WTC11 (cell line): ENCODE measurements at places on chromosomes 6 and 20. TPM values are rescaled to one million over a fixed set of nuclear protein-coding genes. Genes with fewer than 3 reads are reported as not detected.

The CD109 gene
- 3.5 to 4.5 TPM (median 4.0 TPM) in 3 replicates for total RNA-seq

The COX7A2 gene
- 465 to 500 TPM (median 472 TPM) in 3 replicates for total RNA-seq

The BPIFA2 gene
- not detected in 3 replicates for total RNA-seq

GRCh38 chr6:33869826-33870423 is 66.1 kb upstream of the MLN start:
- peaks cover 22% of the 10 kb centered on the region for H3K4me1 ChIP-seq
- H3K36me3 ChIP-seq: no peaks in the 10 kb centered on the region
- no peak overlapping the region for H3K27ac ChIP-seq
- DNase-seq: peak; percentile 36
- H3K4me3 ChIP-seq: no peak overlapping the region

The KIAA1586 gene
- total RNA-seq: 17.2 to 20.6 TPM (median 17.6 TPM) in 3 replicates

- H3K4me3 ChIP-seq: no peak overlapping the region
- no peak for DNase-seq
Observed at GRCh38 chr6:6595952-6596351, 7.4 kb downstream of the LY86 start.

The MAK gene
- total RNA-seq: 0.07 to 0.21 TPM (median 0.16 TPM) in 3 replicates

GRCh38 chr6:93571346-93571745 is 152.0 kb upstream of the EPHA7 start:
- H3K4me3 ChIP-seq: no peak overlapping the region
- H3K27ac ChIP-seq: no peak overlapping the region
- no peaks in the 10 kb centered on the region for H3K27me3 ChIP-seq

DNA sequence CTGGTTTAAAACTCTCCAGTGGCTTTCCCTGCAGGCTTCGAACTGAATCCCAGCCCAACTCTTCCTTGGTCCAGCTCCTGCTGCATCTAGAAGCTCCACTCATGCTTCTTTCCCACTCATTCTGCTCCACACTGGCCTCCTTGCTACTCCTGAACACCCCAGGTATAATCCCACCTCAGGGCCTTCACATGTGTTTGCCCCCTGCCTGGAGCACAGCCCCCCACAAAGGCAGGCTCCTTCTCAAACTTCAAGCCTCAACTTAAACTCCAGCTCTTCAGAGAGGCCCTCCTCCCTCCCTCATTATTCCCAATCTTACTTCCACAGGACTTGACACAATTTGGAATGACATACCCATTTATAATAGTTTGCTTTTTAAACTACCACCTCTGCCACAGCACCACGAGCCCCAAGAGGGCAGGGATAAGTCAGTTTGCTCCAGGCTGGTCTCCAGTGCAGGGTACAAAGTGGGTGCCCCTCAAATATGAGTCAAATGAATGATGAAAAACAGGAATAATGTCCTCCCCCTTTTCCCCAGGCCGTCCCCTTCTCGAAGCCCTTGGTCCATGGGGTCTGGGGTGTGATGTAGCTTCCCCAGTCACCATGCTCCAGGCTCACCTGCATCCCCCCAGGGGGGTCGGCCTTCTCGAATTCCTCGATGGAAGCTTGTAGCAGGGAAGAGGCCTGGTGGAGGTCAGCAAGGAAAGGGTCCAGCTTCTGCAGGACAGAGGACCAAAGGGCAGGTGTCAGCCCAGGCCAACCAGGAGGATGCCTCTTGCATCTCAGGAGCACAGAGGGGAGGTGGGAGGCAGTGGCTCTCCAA is 37.4 kb downstream of the KIAA1755 start:
- no peak for DNase-seq
- H3K4me3 ChIP-seq: no peak overlapping the region
- H3K27me3 ChIP-seq: no peaks in the 10 kb centered on the region; the same call in 1 of the 2 replicates
- H3K36me3 ChIP-seq: no peaks in the 10 kb centered on the region
- H3K4me1 ChIP-seq: peaks cover under 1% of the 10 kb centered on the region; the same call in 1 of the 2 replicates

GRCh38 chr6:19167251-19167650 is 669.9 kb upstream of the ID4 start:
- H3K27ac ChIP-seq: no peak overlapping the region
- H3K4me3 ChIP-seq: no peak overlapping the region
- peaks cover 7% of the 10 kb centered on the region for H3K4me1 ChIP-seq
- no peak for DNase-seq
- no peaks in the 10 kb centered on the region for H3K36me3 ChIP-seq

GRCh38 chr20:38059832-38060231 is 26.3 kb downstream of the RPRD1B start:
- no peaks in the 10 kb centered on the region for H3K27me3 ChIP-seq
- DNase-seq: no peak
- H3K27ac ChIP-seq: no peak overlapping the region
- H3K36me3 ChIP-seq: peaks cover 33% of the 10 kb centered on the region
- no peaks in the 10 kb centered on the region for H3K4me1 ChIP-seq

The CTAGE9 gene
- total RNA-seq: 0.09 TPM in 1 of 3 replicates, not detected in the others

- H3K36me3 ChIP-seq: peaks cover 16% of the 10 kb centered on the region; the same call in 1 of the 2 replicates
- H3K27me3 ChIP-seq: no peaks in the 10 kb centered on the region
- DNase-seq: no peak
- peaks cover 20% of the 10 kb centered on the region for H3K4me1 ChIP-seq
Observed at GRCh38 chr6:155273431-155273830, 9.6 kb downstream of the CLDN20 start.

The MACROD2 gene
- total RNA-seq: 3.0 to 4.1 TPM (median 3.5 TPM) in 3 replicates

GRCh38 chr6:49415358-49415757 is 47.7 kb downstream of the MMUT start:
- peaks cover 1% of the 10 kb centered on the region; the same call in 1 of the 2 replicates for H3K4me1 ChIP-seq
- no peaks in the 10 kb centered on the region for H3K27me3 ChIP-seq
- no peak overlapping the region for H3K4me3 ChIP-seq
- no peaks in the 10 kb centered on the region for H3K36me3 ChIP-seq
- no peak for DNase-seq
- H3K27ac ChIP-seq: no peak overlapping the region

- H3K27me3 ChIP-seq: no peaks in the 10 kb centered on the region; the same call in 1 of the 2 replicates
- no peak overlapping the region for H3K4me3 ChIP-seq
- no peaks in the 10 kb centered on the region for H3K36me3 ChIP-seq
Observed at GRCh38 chr6:53692172-53692571, 26.6 kb upstream of the KLHL31 start.

GRCh38 chr6:15368186-15368585 is 122.3 kb downstream of the JARID2 start:
- no peak overlapping the region for H3K4me3 ChIP-seq
- DNase-seq: no peak
- no peaks in the 10 kb centered on the region for H3K27me3 ChIP-seq
- no peaks in the 10 kb centered on the region for H3K36me3 ChIP-seq
- 0 out of 2 replicates have a peak overlapping the region, but pooled peaks have one; percentile 9 for H3K27ac ChIP-seq
- H3K4me1 ChIP-seq: peaks cover 26% of the 10 kb centered on the region

The HNF4A gene
- 0.15 to 0.37 TPM (median 0.21 TPM) in 3 replicates for total RNA-seq

The C20orf141 gene
- total RNA-seq: not detected in 3 replicates

DNA sequence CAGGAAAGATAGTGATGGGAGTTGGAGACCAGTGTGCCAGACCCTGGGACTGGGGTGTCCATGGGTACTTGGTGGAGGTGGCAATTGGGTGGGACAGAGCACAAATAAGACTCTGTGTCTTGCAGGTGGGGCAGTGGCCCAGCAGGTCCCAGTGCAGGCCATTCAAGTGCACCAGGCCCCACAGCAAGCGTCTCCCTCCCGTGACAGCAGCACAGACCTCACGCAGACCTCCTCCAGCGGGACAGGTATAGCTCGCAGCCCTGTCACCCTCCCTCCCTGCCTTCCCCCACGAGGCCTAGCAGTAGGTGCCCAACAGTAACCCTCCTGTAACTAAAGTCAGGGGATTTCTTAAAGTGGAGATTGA is 5.3 kb downstream of the SRF start:
- peaks cover 31% of the 10 kb centered on the region for H3K4me1 ChIP-seq
- peaks cover 8% of the 10 kb centered on the region for H3K27me3 ChIP-seq
- H3K4me3 ChIP-seq: no peak overlapping the region

DNA sequence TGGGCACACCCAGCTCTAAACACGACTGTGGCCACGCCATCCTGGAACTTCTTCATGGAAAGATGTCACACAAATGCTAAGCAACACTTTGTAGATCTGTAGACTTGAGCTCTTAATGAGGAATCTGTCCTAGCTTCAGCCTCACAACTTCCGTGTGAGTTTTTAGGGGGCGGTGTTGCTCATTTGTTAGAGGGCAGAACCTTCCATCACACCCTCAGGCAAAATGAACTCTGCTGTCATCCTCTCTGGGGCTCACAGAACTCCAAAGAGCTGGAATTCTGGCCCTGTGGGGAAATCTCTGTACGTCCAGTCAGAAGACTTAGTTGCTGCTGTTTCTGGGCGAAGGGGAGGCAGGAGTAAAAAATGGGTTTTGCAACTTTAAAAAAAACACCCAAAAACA is 49.8 kb downstream of the NRN1 start:
- H3K36me3 ChIP-seq: no peaks in the 10 kb centered on the region
- H3K27me3 ChIP-seq: peaks cover 5% of the 10 kb centered on the region
- no peak for DNase-seq
- no peak overlapping the region for H3K27ac ChIP-seq

The GTSF1L gene
- total RNA-seq: not detected in 3 replicates

DNA sequence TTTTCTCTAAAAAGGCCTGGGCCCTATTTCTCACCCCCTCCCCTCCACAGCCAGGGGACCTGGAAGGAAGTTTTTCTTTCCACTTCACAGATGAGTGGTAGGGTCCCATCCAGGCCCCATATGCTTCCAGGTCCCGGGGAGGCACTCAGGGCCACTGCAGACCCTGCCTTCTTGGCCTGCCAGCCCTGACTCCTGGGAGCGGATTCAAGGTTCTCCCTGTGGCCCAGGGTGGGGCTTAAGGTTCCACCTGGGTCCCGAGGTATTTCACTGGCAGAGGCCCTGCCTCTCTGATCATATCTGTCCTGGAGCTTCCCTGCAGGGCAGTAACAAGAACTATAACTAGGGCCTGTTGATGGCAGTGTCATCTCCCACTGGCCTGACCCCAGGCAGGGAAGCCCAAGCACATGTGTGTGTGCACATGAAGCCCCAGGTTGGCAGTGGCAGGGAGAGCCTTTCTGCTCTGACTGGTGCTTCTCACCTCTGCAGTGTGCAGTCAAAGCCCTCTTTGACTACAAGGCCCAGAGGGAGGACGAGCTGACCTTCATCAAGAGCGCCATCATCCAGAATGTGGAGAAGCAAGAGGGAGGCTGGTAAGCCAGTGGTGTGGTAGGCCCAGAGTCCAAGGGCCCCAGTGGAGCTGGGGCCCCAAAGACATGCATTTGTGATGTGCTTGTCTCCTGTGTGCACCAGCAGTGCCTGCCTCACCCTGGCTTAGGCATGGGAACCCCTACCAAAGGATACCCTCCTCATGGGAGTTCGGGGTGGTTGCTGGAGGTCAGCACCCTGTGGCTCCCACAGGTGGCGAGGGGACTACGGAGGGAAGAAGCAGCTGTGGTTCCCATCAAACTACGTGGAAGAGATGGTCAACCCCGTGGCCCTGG is 31.2 kb downstream of the PLCG1 start:
- no peaks in the 10 kb centered on the region for H3K27me3 ChIP-seq
- H3K4me1 ChIP-seq: no peaks in the 10 kb centered on the region
- DNase-seq: no peak
- no peak overlapping the region for H3K4me3 ChIP-seq
- peaks cover 82% of the 10 kb centered on the region for H3K36me3 ChIP-seq

- peaks cover 71% of the 10 kb centered on the region for H3K36me3 ChIP-seq
- H3K27me3 ChIP-seq: peaks cover 23% of the 10 kb centered on the region
- H3K27ac ChIP-seq: no peak overlapping the region
- H3K4me3 ChIP-seq: no peak overlapping the region
- peak; percentile 17 for DNase-seq
- H3K4me1 ChIP-seq: no peaks in the 10 kb centered on the region
Observed at GRCh38 chr20:56249244-56249955, 868 bp downstream of the MC3R start.

DNA sequence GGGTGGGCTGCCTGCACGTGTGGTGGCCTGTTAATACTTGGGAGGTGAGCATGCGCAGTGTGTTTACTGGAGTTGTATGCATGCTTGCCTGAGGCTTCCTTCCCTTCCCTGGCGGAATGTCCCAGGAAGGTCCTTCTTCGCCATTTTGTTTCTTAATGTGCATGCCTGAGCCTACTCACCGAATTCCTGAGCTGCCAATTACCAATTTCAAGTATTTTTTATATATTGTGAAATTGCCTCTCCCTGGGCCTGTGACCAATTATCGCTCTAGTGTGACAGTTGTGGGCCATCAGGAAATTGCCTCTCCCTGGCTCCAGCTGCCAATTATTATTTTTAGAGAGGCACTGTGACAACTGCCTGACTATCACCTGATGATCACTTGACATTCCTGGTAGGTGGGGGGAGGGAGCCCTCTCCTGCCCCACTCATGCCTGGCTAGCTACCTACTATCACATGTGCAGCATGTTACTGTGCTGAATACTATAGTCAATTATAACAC is 70.0 kb downstream of the FAM50B start:
- peaks cover 6% of the 10 kb centered on the region for H3K27me3 ChIP-seq
- H3K27ac ChIP-seq: peak overlapping the region; percentile 23; the same call in 1 of the 2 replicates
- no peak overlapping the region for H3K4me3 ChIP-seq
- H3K4me1 ChIP-seq: peaks cover 33% of the 10 kb centered on the region
- DNase-seq: no peak

DNA sequence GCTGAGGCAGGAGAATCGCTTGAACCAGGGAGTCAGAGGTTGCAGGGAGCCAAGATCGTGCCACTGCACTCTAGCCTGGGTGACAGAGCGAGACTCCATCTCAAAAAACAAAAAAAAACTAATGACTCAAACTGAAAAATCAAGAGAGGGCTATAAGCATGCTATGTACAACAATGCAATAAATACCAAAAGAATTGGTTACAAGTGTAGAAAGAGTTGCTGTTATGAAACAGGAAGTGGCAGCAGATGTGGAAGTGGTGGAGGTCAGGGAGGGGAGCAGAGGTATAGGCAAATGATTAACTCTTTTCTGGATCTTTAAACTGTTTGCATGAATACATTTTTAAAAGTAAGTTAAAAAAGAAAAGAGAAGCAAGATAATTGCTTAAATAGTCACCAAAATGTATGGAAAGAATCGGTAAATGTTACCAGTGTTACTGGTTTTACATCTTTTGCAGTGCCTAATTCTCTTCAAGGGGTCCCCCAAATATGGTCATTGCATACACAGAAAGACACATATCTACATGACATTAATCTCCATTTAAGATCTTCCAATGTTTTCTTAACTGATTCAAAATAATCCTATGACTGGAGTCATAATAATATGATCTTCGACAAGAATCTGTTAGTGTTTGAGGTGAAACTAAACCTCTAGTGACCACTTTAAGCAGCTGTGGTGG is 15.0 kb downstream of the CALHM6 start:
- no peaks in the 10 kb centered on the region for H3K27me3 ChIP-seq
- H3K27ac ChIP-seq: no peak overlapping the region
- no peaks in the 10 kb centered on the region for H3K36me3 ChIP-seq
- H3K4me1 ChIP-seq: peaks cover 2% of the 10 kb centered on the region; the same call in 1 of the 2 replicates
- DNase-seq: no peak
- H3K4me3 ChIP-seq: no peak overlapping the region

The MROH8 gene
- total RNA-seq: 0.50 to 0.92 TPM (median 0.89 TPM) in 3 replicates

The CST5 gene
- not detected in 3 replicates for total RNA-seq

DNA sequence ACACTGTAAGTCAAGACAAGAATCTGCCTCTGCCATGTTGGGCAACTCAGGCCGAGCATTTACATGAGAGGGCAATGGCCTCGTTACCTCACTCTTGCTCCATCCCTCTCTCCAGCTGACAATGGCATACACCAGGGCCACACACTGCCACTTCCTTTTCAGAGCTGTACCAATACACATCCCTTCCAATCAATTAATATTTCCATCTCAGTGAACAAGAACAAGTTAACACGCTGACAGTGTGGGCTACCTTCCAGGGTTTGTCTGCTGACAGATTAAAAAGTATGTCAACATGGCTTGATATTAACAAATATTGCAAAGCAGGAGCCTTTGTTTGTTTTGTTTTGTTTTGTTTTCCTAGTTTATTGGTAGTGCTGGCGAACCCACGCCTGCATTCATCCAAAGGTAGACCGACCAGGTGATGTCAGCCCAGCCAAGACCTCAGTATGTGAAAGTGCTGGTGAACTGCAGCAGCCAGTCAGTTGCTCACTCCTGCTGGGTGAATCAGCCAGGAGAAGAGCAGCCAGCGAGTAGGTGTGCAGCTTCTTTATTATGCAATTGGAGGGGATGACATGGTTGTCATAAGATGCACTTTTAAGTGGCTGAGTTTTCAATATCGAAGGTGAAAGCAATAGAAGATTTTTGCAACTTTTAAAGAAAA is 487.3 kb upstream of the JARID2 start:
- H3K4me3 ChIP-seq: no peak overlapping the region
- H3K4me1 ChIP-seq: peaks cover 20% of the 10 kb centered on the region
- no peak for DNase-seq
